ENCODE measurements at places on chromosomes 7 and 10. TPM values are rescaled to one million over a fixed set of nuclear protein-coding genes. Genes with fewer than 3 reads are reported as not detected.

- DNase-seq, result no peak
Observed at GRCh38 chr7:45413419-45413818, 160.7 kb upstream of the ADCY1 start.

GRCh38 chr7:93119191-93119905 lies 1.6 kb upstream of the SAMD9 start:
- no peak for DNase-seq

DNA sequence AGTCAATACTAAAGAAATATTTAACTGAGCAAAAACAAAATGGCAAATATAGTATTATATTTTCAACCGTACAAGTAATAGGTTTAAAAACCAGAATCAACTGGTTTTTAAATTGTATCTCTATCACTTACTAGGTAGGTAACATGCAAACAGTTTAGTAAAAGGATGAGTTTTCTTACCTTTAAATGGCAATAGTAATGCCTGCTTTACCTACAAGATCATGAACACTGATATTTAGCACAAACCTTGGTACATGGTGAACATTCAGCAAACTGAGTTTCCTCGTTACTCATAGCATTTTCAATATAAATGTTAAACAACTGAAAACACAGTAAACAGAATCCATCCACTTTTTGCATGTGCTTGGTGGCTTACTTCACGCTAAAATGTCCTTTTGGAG lies 389.1 kb downstream of the PARD3 start:
- DNase-seq, result no peak

DNA sequence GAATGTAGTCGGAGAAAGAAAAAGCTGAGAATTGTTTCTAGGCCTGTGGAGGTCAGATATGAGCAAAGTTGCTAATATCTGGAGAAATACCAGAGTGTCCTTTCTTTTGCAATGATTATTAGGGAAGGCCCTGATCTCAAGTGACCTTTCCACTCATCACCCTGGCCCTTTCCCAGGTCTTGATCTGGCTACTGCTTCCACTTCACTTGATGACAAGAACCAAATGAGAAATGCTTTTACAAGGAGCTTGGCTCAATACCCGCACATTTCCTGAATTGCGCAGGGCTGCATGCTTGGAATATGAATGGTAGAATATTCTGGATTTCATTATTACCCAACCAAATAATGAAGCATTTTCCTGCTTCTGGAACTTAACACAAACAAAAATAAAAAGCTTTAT lies 104.6 kb downstream of the ITGB8 start:
- DNase-seq, result peak; percentile 39

GRCh38 chr10:132519382-132520176 lies 18.0 kb upstream of the INPP5A start:
- no peak for DNase-seq

DNA sequence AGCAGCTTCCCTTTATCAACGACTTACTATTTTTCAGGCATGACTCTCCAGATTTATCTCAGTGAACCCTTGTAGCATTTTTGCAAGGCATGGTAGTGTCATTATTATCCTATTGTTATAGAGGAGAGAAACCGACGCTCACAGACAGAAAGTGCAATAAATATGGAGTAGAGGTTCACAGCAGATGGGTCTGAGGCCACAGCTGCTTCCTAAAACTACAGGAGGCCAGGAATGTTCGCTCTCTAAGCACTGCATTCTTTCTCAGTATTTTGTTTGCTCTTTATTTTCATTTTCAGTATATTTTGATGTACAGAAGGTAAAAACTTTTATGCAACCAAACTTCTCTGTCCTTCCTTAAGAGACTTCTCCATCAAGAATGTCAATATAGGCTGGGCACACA lies 4.5 kb upstream of the AEBP1 start:
- no peak for DNase-seq

The PANK1 gene
- polyA plus RNA-seq, result 16.0 TPM

The NODAL gene
- 0.68 TPM for polyA plus RNA-seq

The STYXL1 gene
- polyA plus RNA-seq, result 26.7 TPM

All from hindlimb muscle (tissue), 1 donor.